ENCODE measurements at places on chromosomes 11 and 22.

GRCh38 chr11:22079133-22079872, 113.6 kb upstream of the ANO5 start:
- DNase-seq: no peak

- DNase-seq: no peak
Observed at GRCh38 chr22:28983788-28984441, 77.7 kb downstream of the C22orf31 start.

DNA sequence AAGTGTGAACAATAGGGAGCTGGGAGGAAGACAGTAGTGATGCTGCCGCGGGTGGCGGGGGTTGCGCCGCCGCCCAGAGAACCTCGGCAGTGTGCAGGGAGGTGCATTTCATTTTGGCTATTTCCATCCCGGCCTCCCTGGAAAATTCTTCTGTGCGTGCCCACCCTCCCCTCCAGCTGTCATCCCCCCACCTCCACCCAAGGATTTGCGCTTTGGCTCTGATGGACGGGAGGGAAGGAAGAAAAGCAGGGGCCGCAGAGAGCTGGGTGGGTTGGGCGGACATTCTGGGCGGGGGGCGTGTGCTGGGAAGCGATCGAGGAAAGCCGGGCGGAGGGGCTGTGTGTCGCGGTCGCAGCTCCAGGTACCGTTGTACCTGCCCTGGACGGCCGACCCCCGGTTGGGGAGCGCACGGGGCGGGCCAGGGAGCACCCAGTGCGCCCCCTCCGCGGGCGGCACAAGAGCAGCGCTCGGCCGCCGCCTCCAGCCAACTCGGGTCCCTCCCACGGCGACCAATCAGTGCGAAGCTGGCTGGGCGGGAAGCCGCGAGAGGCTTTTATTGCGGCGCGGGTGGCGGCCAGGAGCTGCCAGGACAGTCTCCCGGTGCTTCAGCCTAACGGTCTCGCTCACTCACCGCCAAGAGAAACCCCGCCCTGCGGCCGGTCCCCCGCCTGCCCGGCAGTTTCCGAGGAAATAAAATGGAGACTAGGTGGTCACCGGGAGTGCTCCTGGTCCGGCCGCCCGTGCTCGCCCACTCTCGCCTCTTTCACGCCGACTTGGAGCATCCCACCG, 1.6 kb downstream of the NCAM1 start:
- DNase-seq: peak; percentile 67

GRCh38 chr11:57786436-57786835, 24.8 kb downstream of the CTNND1 start:
- no peak for DNase-seq

DNA sequence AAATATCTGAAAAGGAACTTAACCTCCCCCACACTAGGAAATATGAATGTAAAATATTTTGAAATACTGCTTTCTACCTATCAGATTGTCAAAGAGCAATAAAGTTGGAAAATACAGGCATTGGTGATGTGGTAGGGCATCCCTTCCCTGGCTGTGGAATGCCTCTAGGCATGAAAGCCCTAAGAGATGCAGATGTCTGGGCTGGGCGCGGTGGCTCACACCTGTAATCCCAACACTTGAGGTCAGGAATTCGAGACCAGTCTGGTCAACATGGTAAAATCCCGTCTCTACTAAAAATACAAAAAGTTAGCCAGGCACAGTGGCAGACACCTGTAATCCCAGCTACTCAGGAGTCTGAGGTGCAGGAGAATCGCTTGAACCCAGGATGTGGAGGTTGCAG, 22.0 kb downstream of the ARAP1 start:
- no peak for DNase-seq

- DNase-seq: no peak
Observed at GRCh38 chr11:124801636-124802312, 1.6 kb upstream of the MSANTD2 start.

DNA sequence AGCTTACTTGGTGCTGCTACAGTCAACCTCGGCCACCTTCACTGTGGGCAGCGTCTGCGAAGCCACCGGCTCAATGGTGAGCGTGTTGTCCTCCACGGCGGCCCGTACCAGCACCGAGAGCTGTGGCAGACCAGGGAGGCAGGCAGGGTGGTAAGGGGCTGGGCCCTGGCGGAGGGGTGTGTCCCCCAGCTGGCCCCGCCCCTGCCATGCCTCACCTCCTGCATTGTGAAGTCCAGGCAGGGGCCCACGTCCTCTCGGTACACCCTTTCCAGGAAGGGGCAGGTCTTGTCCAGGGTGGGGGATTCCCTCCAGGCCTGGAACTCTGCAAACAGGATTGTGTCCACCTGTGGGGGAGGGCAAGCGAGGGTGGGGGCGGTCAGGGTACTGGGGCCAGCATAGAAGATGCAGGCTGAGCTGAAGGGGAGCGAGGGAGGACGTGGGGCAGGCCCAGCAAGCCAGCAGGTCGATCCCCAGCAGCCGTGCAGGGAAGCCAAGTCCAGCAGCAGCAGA, 12.8 kb downstream of the RAB3IL1 start:
- DNase-seq: no peak

- no peak for DNase-seq
Observed at GRCh38 chr11:127451861-127452260, 451.3 kb upstream of the KIRREL3 start.

- no peak for DNase-seq
Observed at GRCh38 chr11:14789879-14790484, 102.0 kb downstream of the CYP2R1 start.

DNA sequence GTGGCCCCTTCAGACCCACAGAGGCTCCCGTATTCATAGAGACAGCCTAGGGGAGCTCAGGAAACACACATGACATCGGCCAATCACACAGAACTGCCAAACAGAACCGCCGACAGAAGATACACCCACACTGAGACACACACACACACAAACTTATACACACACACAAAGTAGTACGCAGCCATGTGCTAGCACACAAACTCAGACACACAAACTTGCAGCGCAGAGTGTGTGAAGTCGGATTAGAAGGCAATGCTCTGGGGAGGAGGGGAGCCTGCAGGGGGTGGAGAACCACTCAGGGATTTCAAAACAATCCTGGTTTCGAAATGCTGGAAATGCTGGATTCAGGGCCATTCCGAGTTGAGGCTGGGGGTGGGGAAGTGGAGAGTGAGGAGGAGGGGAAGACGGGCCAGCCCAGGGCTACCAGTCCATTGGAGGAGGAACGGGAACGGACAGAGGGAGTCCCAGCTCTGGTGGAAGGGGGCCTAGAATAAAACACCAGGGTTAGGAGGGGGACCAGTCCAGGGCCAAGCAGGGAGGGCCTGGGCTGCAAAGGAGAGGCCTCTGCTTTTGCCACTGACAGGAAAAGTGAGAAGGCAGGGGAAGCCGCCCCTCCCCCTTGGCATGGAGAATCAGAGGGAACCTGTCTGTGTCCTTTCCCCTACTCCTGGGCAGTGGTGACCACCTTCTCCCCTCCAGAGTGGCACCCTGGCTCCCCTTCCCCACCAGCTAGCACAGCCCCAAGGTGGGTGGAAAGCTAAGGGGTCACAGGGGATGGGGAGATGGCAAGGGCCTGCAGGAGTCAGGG, 4.4 kb downstream of the BCL9L start:
- DNase-seq: no peak

DNA sequence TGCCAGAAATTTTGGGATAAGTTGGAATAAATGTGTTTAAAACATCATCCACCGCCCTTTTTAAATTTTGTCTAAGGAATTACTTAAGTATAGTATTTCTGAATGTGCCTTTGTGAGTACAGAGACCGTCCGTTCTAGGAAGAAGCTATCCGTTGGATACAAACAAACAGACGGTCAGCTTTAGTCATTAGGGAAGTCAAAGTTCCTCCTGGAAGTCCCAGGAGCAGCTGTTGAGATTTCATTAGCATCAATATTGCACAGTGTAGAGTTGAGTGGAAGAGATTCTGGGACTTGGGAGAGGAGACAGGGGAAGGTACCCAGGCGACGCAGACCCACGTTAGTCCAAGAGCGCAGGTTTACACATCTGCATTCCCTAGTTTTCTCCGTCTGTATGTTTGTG, 15.7 kb upstream of the ADSL start:
- no peak for DNase-seq

DNA sequence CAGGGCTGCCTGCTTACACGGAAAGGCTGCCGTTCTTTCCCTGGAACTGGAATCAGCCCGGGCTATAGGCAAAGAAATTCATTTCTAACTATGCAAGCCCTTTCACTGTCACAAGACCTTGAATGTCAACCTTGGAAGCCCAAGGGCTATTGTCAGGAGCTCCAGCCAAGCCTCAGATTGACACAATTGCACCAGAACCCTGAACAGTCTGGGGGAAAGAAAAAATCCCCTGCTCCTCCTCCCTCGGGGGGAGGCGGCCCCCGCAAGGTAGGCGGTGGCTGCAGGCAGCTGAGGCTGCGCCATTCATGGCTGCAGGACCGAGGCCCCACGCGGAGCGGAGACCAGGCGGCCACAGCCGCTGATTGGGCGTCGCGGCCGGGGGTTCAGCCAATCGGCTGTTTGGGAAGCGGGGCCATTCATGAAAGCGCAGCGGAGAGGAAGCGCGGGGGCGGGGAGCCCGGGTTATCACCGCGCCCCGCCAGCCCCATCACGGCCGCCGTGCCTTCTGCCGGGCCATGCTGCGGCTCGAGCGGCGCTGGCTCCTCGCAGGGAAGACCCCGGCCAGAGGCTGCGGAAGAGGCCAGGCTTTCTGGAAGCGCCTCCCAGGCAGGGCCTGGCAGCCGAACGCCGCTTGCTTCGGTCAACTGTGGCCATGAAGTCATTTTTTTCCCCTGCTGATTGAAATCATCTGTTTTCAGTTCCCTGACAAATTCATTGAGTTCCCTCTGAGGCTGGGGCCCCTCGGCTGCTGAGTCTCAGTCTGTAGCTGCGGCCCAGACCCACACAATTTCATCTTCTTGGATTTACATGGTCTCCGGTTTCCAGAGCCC, 38.1 kb upstream of the LINC01488 start:
- peak; percentile 89 for DNase-seq

DNA sequence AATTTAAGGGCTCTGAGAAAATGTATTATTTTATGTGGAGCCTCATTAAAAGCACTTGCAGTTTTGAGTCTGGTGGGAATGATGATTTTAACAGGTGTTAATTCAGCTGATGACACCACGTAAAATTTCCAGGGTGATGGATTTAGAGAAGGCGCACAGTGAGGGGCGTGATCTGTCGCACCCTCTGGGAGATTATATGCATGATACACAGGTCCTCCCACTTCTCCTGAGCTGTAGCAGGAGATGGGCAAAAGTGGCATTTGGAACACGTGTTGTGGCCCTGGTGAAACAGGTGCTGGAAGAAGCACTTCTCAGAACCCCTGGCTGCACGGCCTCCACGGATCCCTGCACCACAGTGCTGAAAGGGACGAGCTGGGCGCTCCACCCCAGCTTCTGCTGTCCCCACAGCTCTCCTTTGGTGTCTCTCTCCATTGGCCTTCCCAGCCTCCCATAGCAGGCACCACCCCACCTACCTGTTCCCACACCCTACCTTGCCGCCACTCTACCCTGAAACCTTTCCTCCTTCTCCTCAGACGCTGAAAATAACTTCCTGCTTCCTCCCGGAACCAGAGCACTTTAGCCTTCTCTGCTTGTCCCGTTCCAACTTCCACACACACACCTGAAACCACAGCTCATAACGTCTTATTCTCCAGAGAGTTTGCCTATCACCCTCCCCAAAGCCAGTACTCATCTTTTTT, 6.9 kb upstream of the SORL1 start:
- no peak for DNase-seq

GRCh38 chr11:134270250-134270714, 5.9 kb upstream of the GLB1L3 start:
- no peak for DNase-seq

GRCh38 chr11:66219846-66220565, 48.4 kb upstream of the RAB1B start:
- no peak for DNase-seq

GRCh38 chr22:45972889-45973253, 4.1 kb downstream of the WNT7B start:
- DNase-seq: no peak

- DNase-seq: no peak
Observed at GRCh38 chr22:45528046-45528445, 25.4 kb downstream of the FBLN1 start.

- DNase-seq: no peak
Observed at GRCh38 chr22:31079095-31079642, 1.9 kb upstream of the SMTN start.

DNA sequence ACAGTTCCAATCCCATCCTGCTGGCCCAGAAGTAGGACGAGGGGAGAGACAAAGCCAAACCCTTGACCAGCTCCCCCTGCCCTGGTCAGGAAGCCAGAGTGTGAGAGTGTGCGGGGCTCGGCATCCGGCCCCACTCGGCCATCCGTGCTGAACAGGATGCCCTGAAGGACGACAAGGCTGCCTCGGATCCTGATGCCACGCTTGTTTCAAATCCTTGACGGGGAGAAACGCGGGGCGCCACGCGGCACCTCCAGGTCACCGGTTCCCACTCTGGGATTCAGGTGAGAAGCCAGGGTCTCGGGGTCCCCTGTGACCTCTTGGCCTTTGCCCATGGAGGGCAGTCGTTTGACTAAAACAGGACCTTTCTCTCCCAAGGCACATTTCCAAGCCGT, 167.8 kb downstream of the BRD1 start:
- no peak for DNase-seq

- DNase-seq: no peak
Observed at GRCh38 chr11:786235-787083, 3.4 kb downstream of the CEND1 start.

DNA sequence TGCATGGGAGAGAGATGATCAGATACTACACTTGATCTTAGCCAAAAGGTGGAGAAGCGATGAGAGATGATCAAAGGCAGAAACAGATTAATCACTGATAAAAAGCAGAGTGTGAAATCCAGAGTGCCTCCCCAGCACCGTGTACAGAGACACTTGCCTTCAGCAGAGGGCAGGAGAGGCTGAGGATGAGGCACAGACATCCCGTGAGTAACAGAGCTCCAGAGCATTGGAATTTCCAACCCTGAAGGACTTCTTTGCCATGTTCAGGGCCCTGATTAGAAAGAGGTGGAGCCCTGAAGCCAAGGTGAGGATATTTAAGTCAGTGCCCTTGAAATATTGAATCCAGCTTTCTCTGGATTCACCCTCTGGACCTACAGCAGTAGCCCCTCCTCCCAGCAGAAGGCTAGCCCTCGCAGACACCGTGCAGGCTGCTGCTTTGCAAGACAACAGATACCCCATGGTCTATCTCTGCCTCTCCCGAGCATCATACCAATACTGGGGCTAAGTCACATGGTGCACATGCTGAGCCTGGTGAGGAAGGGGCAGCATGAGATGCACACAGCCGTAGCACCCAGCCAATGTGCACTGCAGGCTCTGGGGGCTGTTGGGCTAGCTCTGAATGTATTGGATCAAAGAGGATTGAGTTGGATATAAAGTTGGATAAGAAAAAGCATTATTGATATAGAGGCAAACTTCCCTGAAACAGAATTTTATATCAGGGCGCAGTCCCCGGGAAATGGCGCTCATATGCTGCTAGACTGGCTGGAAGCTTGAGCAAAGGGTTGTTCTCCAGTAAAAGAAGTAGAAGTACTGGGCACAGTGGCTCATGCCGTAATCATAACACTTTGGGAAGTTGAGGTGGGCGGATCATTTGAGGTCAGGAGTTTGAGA, 200.3 kb upstream of the B3GAT1 start:
- no peak for DNase-seq
